Glutamatergic neuron (in vitro differentiated cells): ENCODE measurements at places on chromosomes 6 and 20.

GRCh38 chr6:121442576-121442975 lies 7.1 kb downstream of the GJA1 start:
- H3K36me3 ChIP-seq: no peaks in the 10 kb centered on the region
- DNase-seq: no peak

DNA sequence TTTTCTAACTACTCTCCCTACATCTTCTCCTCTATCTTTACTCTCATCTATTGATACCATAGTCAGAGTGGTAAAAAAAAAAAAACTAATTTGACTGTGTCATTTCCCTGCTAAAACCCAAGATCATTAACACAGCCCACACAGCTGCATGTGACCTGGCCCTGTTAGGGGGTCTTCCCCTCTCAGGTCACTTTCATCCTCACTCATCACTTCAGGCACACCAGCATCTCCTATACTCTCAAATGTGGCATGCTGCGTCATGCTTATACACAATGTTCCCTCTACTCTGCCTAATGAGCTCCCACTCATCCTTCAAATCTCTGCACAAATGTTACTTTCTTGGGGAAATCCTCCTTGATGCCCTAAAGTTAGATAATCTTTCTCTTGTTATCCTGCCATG lies 86.8 kb downstream of the CDK19 start:
- DNase-seq: no peak
- H3K36me3 ChIP-seq: no peaks in the 10 kb centered on the region
- no peak overlapping the region for H3K27ac ChIP-seq
- no peaks in the 10 kb centered on the region for H3K4me1 ChIP-seq

DNA sequence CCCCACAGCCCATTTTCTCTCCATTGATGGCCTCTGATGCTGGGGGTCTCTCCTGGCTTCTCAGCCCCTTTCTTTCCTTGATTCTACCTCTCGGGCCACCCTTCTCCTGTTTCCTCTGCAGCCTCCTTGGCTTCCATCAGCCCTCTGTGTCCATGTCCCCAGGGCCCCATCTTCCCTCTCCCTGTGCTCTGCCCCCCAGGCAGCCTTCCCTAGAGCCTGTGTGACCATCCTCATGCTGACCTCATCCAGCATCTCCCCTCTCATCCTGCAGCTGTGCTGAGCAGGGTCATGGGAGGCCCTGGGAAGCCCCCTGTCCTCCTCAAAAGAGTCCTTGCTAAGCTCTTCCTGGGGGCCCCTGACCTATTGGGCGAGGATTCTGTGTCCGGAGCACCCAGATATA lies 73.4 kb upstream of the NNAT start:
- no peak overlapping the region for H3K27ac ChIP-seq
- peaks cover 3% of the 10 kb centered on the region for H3K36me3 ChIP-seq
- DNase-seq: no peak

DNA sequence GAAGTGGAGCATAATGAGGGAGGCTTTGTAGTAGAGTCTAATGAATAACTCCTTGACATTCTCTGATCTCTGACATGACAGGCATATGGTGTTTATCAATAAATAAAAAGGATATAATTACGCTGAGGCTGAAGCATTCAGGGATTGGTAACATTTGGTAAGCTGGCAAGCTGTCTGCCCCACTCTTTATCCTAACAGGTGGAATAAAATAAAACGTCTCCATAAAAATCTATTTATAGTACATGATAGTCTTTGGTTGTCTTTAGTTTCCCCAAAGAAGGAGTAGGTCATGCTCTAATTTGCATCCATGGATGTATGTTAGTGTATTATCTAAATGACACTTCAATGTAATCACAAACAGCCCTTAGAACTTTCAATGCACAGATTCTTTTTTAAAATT lies 30.9 kb upstream of the RBM24 start:
- H3K4me1 ChIP-seq: no peaks in the 10 kb centered on the region
- H3K27ac ChIP-seq: no peak overlapping the region
- no peaks in the 10 kb centered on the region for H3K36me3 ChIP-seq
- H3K27me3 ChIP-seq: no peaks in the 10 kb centered on the region
- no peak for DNase-seq
- no peak overlapping the region for H3K4me3 ChIP-seq

DNA sequence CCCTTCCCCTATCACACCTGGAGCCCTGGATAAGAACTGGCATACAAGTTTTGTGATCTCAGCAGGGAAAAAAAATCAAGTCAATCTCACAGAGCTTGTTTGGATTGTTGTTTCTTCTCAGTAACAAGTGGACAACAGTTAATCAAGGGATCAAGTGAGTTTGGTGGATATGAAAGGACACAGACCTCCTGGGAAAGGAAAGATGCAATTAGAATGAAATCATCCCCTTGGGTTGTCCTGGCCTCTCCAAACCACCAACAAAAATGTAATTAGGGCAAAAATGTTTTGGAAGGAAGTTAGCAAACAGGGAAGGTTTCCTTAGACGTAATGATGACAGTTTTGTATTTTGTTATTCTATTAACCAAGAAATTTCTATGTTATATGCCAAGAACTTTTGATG lies 99.1 kb upstream of the PRDM1 start:
- H3K27me3 ChIP-seq: peaks cover 14% of the 10 kb centered on the region
- H3K36me3 ChIP-seq: peaks cover 7% of the 10 kb centered on the region
- DNase-seq: no peak

GRCh38 chr20:40678286-40678875 lies 10.7 kb downstream of the MAFB start:
- no peak overlapping the region for H3K4me3 ChIP-seq
- H3K4me1 ChIP-seq: peaks cover 4% of the 10 kb centered on the region
- H3K36me3 ChIP-seq: no peaks in the 10 kb centered on the region
- peaks cover 15% of the 10 kb centered on the region for H3K27me3 ChIP-seq
- no peak overlapping the region for H3K27ac ChIP-seq
- DNase-seq: no peak

DNA sequence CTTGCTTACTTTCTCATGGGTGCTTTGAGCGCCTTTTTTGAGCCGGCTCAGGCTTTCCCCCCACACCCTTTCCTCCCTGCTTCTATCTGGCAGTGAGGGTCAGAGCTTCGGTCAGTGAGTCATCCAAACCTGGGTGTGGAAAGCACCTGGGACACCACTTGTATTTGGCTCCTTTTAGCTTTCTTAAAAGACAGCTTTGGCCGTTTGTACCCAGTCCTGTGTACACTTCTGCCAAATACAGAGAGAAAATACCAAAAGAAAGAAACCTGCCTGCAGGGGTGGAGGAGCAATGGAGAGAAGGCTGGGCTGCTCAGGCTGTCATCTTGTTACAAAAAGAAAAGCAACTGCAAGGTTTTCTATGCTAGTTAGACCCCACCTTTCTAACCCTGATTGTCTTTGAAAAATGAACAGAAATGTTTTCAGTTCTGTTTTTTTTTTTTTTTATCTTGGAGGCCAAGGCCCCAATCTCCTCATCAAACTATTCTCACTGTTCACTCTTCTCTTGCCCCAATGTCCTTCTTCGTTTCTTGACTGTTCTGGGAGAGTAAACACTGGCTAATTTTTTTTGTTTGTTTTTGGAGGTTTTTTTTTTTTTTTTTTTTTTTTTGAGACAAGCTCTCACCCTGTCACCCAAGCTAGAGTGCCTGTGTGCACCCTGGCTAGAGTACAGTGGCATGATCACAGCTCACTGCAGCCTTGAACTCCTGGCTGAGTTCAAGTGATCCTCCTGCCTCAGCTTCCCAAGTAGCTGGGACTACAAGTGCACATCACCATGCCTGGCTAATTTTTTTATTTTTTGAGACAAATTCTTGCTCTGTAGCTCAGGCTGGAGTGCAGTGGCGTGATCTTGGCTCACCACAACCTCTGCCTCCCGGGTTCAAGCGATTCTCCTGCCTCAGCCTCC lies 76.4 kb downstream of the SSR1 start:
- no peak overlapping the region for H3K27ac ChIP-seq
- H3K4me3 ChIP-seq: no peak overlapping the region
- no peaks in the 10 kb centered on the region for H3K36me3 ChIP-seq
- DNase-seq: no peak

DNA sequence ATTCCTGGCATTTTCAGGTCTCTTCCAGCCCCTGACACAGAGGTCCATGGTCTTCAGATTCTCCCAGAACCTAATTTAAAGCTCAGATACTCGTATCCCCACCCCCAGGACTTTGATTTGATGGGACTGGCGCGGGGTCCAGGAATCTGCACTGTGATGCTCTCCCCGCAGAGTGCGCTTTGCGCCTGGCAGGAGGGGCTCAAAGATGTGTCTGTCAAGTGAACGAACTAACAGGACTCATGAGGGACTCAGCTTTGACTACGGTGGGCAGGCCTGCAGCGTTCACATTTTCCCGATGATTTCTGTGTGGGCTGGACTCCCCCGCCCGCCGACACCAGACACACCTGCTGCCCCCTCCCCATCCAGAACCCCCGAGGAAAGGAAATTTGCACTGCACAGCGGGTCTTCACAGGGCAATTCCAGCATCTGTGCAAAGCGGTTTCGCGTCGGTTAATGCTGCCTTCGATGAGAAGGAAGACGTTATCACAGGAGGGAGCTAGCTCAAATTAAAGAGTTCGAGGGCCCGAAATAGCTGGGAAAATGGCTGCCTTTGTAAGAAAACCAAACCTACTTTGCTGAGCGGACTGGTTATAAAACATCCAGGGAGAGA lies 90.2 kb downstream of the ZDHHC14 start:
- no peak overlapping the region for H3K4me3 ChIP-seq
- H3K27me3 ChIP-seq: no peaks in the 10 kb centered on the region
- no peak overlapping the region for H3K27ac ChIP-seq
- DNase-seq: no peak
- no peaks in the 10 kb centered on the region for H3K36me3 ChIP-seq

DNA sequence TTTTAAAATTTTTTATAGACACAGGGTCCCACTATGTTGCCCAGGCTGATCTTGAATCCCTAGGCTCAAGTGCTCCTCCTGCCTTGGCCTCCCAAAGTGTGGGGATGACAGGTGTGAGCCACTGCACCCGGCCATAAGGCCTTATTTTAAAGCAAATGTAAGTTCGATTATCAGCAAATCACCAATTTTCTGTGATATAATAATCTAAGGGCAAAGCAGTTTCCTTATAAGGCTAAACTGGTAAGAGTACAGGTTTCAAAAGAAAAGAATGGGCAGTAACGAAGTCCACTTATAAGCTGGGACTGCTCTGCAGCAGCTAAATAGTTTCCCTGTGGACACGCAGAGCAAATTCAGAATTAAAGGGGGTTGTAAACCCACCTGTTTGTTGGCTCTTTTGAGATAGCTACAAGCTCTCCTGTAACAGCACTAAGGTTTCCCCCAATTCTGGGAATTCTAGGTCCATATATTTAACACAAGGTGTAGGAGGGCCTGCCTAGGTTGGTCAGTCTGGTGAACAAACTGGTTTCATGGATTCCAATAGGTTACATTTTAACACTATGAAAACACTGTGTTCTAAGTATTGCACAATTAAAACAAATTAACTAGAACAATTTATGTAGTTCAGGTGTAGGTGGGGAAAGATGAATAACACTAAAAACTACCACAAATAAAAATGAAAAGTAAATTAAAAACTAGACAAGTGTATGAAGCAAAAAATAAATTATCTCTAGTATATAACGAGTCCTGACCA lies 26.3 kb downstream of the LHFPL5 start:
- DNase-seq: no peak
- no peak overlapping the region for H3K4me3 ChIP-seq
- no peaks in the 10 kb centered on the region for H3K4me1 ChIP-seq

- no peak overlapping the region for H3K4me3 ChIP-seq
- H3K36me3 ChIP-seq: no peaks in the 10 kb centered on the region
- no peak for DNase-seq
- H3K27me3 ChIP-seq: peaks cover 3% of the 10 kb centered on the region
- H3K4me1 ChIP-seq: peaks cover 3% of the 10 kb centered on the region
Measured at GRCh38 chr6:69391106-69391505, 405.7 kb downstream of the LMBRD1 start.

DNA sequence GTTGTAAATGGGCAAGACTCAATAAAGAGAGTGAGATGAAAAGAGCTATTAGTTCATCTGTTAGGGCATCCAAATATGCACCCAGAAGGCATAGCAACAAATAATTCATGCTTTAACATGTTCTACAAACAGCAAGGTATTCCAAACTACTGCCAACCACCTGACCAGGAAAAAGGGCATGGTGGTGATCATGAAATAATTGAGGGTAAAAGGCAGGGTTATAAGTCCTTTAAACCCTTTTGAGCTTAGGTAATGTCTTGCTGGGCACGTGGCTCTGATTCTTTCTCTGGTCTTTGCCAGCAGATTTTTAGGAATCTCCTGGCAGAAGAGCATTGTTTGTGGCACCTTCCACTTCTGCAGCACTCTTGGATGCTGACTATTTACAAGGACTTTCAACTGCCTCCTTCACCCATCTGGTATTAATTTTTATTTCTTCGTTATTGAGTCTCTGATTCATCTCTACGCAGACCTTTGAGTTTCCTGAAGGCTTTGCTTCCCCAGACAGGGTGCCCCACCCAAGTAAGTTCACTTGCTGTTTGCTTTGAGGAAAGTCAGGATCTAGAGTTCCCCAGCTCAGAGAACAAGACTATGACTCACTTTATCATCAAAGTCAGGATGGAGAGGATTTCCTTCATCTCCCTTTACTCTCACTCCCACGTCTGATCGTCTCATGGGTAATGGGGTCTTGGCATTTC lies 83.4 kb upstream of the NEDD9 start:
- H3K27ac ChIP-seq: no peak overlapping the region
- peaks cover 4% of the 10 kb centered on the region for H3K36me3 ChIP-seq
- H3K27me3 ChIP-seq: peaks cover 12% of the 10 kb centered on the region
- H3K4me1 ChIP-seq: peaks cover 4% of the 10 kb centered on the region

DNA sequence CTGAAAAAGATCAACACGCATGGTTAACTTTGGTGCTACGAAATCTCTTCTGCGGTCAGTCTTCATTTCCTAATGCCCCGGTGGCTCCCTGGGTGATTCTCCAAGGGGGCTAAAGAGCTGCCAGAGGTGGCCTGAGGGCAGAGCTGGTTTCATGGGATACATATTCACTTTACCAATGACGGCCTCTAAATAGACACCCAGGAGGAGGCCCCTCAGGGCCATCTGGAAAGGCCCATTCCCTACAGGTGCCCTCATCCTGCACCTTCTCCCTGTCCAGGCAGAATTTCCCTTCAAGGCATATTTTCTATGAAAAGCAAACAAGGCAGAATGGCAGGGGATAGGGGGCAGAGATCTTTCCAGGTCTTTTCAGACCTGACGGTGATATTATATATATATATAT lies 12.5 kb downstream of the BNIP5 start:
- H3K27ac ChIP-seq: no peak overlapping the region
- no peaks in the 10 kb centered on the region for H3K36me3 ChIP-seq
- H3K27me3 ChIP-seq: peaks cover 8% of the 10 kb centered on the region
- peaks cover 33% of the 10 kb centered on the region for H3K4me1 ChIP-seq
- DNase-seq: no peak

DNA sequence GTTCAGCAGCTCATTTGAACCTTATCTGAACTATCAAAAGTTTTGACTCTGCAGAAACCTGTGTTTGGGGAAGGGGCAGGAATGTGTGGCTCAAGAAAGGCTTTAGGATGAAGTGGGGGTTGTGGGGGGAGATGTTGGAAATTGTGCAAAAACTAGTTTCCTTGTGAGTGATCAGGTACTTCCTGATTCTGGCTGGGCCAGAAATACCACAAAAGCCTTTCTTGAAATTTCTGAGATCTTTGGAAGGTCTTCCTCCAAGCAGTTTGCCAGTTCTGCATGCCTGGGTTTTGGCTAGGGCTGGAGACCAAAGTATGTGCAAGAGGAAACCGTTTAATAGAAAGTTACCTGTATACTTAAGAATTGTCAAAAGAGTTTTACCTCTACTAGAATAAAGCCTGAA lies 116.6 kb downstream of the BMP2 start:
- H3K4me1 ChIP-seq: no peaks in the 10 kb centered on the region
- H3K36me3 ChIP-seq: no peaks in the 10 kb centered on the region
- no peak overlapping the region for H3K4me3 ChIP-seq
- no peak for DNase-seq
- no peak overlapping the region for H3K27ac ChIP-seq

- peaks cover 59% of the 10 kb centered on the region for H3K4me1 ChIP-seq
- H3K4me3 ChIP-seq: peak overlapping the region; percentile 14
Measured at GRCh38 chr6:111794727-111795452, 78.4 kb downstream of the FYN start.
